Hematopoietic multipotent progenitor cell treated with erythropoietin and hydrocortisone succinate and interleukin-3 and kit ligand, for 8 days (in vitro differentiated cells): ENCODE measurements at places on chromosomes 6 and 20.

- no peak for DNase-seq
Measured at GRCh38 chr20:10524034-10524476, 89.0 kb downstream of the SLX4IP start.

DNA sequence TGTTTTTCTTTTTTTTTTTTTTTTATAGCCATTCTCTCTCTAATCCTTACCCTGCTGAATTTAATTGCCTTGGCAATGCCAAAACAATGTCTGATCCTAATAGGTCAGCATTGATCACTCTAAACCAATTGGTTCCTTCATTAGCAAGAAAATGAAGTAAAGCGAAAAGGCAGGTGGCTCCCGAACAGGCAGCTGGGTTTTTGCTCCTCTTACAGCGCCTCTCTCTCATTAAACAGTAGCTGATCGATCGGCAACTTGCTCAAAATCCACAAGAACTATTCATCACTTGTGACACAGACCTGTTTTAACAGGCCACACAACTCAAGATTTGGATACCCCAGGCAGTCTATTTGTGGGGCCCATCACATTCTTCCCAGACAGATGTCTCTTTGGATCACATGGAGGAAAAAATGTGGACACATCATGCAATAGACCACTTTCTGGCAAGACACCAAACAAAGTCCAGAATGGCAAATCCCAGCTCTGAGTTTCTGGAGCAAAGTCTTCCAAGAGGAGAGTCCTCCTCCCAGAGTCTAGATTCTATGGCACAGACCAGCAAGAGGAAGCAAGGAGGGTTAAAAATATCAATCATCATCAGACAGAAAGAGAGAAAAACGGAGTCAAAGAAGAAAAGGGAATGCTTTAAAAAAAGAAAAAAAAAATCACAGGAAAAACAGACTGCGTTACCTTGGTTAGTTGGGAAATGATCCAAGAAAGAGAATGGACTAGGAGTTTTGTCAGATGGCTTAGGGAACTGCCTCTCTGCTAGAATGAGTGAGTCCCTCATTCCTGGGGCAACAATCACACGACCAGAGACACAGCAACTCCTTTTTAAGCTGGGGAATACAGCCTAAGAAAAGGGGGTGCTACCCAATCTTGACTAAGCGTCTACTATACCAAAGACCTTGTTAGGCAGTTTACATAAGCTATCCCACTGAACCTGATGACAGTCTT, 247.8 kb downstream of the BTBD9 start:
- DNase-seq, result no peak

DNA sequence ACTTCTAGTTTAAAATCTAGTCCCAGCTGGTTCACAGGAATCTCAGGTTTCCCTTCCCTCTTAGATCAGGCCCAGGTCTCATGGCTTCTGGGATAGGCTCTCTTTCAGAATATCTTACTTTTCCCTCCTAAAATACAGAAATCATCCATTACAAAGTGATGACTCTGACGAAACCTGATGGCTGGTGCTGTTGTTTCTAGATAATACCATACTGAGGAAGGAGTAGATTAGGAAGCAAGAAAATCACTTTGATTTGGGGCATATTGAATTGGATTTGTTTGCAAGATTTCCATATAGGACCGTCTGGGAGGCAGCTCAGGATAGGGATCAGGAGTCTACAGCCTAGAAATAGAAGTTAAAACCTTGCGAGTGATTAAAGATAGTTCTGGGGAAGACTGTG, 3.6 kb downstream of the ZKSCAN3 start:
- no peak for DNase-seq

GRCh38 chr6:111818539-111819226, 54.6 kb downstream of the FYN start:
- DNase-seq, result no peak

DNA sequence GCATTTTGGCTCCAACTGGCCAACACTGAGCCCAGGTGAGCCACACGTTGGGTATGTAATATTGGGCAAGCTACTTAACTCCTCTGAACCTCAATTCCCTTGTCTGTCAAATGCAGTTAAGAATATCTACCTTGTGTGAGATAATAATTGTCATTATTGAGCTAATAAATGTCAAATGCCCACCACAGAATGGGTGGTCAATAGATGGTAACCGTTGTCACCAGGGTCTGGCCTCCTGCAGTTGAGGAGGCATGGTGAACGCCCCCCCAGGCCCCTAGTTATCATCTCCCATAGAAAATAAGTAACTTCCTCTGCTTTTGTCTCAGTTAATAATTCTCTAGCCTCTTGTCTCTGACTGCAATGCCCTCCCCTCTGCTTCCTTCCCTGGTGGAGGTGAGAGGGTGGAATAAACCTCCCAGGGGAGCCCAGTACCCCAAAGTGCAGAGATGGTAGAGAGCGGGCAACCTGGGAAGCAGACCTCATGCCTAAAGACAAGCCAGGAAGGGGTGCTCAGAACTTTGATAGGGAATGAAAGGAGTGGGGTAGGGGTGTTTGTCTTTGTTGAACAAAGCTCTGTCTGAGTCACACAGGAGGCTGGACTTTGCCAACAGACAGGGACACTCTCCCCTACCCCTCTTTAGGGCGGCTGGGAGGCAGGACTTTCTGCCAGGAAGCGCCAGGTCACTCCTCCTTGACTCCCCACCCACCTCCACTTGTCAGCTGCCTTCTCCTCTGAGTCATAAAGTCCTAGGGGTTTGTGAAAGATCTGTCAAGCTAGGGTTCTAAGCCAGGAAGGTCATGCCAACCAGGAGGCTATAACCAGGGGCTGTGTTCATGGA, 1.3 kb upstream of the UNC5CL start:
- DNase-seq, result peak; percentile 77

- no peak for DNase-seq
Measured at GRCh38 chr6:137426007-137426689, 68.0 kb downstream of the OLIG3 start.
